Thymus (tissue), 14 donors: ENCODE measurements at places on chromosomes 5 and 9. TPM values are rescaled to one million over a fixed set of nuclear protein-coding genes. Genes with fewer than 3 reads are reported as not detected.

GRCh38 chr9:35432076-35432475 lies 57.8 kb upstream of the RUSC2 start:
- H3K4me3 ChIP-seq, result no peak overlapping the region
- H3K27me3 ChIP-seq, result no peaks in the 10 kb centered on the region
- no peaks in the 10 kb centered on the region for H3K36me3 ChIP-seq
- no peak overlapping the region for H3K27ac ChIP-seq
- H3K4me1 ChIP-seq, result no peaks in the 10 kb centered on the region

RIC1 gene
- 10.3 TPM for polyA plus RNA-seq

GRCh38 chr9:134476272-134476941 lies 150.2 kb downstream of the RXRA start:
- H3K4me1 ChIP-seq, result peaks cover 10% of the 10 kb centered on the region
- no peaks in the 10 kb centered on the region for H3K36me3 ChIP-seq
- no peaks in the 10 kb centered on the region for H3K27me3 ChIP-seq
- no peak overlapping the region for H3K4me3 ChIP-seq

- H3K4me1 ChIP-seq, result no peaks in the 10 kb centered on the region
- no peaks in the 10 kb centered on the region for H3K36me3 ChIP-seq
- H3K4me3 ChIP-seq, result no peak overlapping the region
Observed at GRCh38 chr9:13718086-13718485, 438.6 kb upstream of the MPDZ start.

GRCh38 chr9:21835121-21835520 lies 32.7 kb downstream of the MTAP start:
- no peaks in the 10 kb centered on the region for H3K4me1 ChIP-seq
- no peak for DNase-seq
- H3K36me3 ChIP-seq, result peaks cover 70% of the 10 kb centered on the region
- no peaks in the 10 kb centered on the region for H3K27me3 ChIP-seq
- no peak overlapping the region for H3K4me3 ChIP-seq
- no peak overlapping the region for H3K27ac ChIP-seq

- no peak overlapping the region for H3K4me3 ChIP-seq
- no peak overlapping the region for H3K27ac ChIP-seq
- DNase-seq, result no peak
- H3K27me3 ChIP-seq, result no peaks in the 10 kb centered on the region
- H3K4me1 ChIP-seq, result no peaks in the 10 kb centered on the region
Observed at GRCh38 chr9:99565203-99565602, 256.5 kb upstream of the NR4A3 start.

TAF11L10 gene
- polyA plus RNA-seq, result not detected
